ENCODE measurements at places on chromosomes 5 and 9.
A peak's percentile ranks its signal among the peaks of the same experiment; 100 is the strongest.

DNA sequence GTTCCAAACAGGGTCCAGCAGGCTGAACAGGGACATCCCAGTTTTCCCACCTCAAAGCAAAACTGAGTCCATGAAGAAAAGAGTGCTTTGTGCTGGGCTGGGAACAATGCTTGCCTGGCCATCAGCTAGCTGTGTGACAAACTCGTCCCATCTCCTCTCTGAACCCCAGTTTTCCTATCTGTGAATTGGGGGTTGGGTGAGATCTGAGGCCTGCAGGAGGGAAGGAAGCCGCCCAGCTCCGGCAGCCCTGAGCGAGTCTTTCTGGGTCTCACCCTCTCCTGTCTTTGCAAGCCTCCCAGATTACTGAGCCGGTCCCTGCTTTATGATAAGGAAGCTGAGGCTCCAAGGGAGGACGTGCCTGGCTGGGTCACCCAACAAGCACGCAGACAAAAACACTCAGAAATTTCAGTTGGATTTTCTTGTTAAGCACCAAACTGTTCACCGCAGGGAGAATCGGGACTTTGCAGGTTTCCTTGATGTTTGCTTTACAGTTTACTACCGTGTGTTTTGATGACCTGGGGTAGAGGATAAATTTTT is 82.6 kb upstream of the LMX1B start:
- DNase-seq = no peak

- DNase-seq = no peak
Measured at GRCh38 chr5:111932199-111932598, 175.2 kb upstream of the NREP start.

DNA sequence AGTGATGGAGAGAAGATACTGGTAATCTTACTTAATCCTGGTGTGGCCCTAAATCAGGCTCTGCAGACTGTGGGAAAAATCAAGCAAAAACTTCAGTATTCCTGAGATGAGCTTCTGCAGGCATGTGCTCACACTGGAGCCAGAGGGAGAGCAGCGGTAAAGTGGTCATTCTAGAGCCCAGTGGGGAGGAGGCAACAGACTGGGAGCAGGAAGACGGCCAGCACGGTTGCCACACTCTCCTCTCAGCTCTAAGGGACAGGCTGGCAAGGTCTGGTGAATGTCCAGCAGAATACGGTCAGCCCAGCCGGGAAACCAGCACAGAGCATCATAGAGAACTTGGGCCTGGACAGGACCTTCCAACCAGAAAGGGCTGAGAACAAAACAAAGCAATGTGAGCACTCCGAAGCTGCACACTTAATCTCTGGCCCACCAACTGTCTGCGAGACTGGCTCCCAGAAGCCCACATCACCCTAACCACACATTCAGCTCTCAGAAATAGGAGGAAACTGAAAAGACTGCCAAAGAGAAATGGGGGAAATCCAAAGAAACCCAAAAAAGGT is 30.3 kb downstream of the MED27 start:
- DNase-seq = no peak

DNA sequence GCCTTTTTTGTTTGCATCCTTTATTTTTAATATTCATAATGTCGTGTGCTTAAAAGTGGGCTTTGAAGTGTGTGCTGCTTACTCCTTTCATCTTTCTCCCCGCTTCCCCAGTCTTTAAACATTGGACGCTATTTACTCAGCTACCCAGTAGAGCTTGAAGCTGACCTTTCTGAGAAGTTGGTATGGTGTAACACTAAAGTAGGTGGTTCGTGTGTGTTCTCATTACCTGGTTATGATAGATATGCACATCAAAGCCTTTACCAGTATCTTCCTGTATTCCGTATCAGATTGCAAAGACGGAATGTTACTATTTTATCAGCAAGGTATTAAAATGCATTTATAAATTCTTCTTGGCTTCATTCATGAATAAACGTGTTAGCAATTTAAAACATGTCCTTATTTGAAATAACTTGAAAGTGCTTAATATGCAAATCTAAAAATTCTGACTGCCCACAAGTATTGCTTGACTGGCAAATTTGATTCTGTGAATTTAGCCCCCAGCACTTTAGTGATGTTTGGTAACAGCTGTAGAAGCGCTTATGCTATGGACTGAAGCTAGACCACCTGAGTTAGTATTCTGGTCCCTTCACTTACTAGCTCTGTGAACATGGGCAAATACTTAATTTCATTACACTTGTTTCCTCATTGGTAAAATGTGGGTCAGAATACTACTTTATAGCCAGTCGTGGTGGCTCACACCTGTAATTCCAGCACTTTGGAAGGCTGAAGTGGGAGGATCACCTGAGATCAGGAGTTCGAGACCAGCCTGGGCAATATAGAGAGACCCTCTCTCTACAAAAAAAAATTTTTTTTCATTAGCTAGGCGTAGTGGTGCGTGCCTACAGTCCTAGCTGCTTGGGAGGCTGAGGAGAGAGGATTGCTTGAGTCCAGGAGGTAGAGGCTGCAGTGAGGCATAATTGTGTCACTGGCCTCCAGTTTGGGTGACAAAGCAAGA is 1.7 kb downstream of the RRAGA start:
- DNase-seq = no peak

DNA sequence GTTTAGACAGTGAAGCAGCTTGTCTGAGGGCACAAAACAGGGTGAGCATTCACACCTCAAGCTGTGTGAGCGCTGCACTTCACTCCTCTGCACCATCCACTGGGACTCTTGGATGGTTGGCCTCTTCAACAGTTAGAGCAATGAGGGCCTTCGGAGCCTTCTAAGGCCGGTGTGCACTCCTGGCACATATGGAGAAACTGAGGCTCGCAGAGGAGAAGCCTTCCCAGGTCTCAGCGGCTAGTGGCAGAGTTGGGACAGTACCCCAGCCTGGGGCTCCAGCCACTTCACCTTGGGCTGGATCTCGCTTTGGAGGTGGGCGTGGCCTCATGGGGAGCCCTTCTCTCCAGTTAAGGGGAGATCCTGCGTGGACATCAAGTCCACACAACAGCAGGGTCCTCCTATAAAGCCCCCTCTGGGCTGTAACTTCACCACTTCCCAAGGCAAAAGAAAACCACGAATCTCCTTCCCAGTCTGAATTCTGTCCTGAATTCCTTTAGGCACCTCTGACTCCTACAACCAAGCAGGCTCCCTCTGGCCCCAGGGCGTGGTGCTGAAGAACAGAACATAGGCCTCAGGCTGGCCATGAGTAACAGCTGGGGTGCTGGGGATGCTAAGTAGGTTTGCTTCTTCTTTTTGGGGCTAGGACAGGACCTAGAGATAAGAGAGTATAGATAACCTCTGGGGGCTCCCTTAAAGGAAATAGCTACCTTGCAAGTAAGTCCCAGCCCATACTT is 30.5 kb upstream of the CSF1R start:
- no peak for DNase-seq

DNA sequence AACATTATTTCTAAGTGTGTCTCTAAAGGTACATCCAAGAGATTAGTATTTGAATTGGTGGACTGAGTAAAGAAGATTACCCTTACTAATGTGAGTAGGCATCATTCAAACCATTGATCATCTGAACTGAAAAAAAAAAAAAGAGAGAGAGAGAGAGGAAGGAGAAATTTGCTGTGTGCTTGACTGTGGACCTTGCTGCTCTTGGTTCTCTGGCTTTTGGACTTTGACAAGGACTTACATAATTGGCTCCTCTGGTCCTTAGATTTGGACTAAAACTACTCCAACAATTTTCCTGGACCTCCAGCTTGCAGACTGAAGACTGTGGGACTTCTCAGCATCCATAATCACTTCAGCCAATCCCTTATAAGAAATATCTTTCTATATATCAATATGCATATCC is 1091.9 kb upstream of the EDIL3 start:
- no peak for DNase-seq

- no peak for DNase-seq
Measured at GRCh38 chr9:105119156-105119555, 125.3 kb upstream of the SLC44A1 start.

DNA sequence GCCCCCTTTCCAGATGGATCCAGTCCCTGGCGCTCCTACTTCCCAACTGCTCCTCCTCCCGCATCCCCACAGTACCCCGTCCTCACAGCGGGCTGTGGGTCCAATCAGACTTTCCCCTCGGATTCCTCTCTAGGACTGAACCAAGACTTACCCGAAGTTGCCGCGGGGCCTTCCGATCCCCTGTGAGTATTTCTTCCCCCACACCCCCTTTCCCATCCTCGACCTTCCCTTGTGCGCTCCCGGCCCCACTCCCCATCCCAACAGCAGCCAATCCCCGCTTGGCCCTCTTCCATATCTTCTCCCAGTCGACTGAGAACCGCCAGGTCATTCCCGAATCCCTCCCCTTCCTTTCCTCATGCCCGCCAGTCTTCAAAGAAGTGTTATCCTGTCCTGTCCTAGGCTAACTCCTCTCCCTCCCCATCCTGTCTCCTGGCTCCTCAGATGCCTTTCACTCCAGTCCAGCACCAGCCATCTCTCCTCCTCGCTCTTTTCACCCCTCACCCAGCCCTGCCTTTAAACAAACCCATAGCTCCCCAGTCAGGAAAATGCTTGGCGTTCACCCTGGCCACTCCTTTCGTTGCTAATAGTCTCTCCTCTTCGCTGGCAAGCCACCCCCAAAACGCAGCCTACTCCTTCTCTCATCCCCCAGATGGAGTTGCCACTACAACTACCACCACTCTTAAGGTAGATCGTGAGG is 646 bp downstream of the SWI5 start:
- DNase-seq = peak; percentile 21

GRCh38 chr9:128219831-128220230 is 16.7 kb downstream of the DNM1 start:
- no peak for DNase-seq

DNA sequence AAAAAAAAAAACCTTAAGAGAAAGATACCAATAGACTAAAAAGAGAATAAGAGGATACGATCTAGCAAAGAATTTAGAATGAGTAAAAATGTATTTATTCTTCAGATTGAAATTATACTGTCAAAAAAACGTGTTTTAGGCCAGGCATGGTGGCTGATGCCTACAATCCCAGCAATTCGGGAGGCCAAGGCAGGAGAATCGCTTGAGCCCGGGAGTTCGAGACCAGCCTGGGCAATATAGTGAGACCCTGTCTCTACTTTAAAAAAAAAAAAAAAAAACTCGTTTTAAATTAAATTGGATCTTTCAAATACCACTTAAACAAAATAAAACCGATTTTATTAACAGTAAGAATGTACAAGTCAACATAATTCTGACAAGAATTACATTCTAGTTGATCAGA is 41.8 kb downstream of the FBXL17 start:
- DNase-seq = no peak

DNA sequence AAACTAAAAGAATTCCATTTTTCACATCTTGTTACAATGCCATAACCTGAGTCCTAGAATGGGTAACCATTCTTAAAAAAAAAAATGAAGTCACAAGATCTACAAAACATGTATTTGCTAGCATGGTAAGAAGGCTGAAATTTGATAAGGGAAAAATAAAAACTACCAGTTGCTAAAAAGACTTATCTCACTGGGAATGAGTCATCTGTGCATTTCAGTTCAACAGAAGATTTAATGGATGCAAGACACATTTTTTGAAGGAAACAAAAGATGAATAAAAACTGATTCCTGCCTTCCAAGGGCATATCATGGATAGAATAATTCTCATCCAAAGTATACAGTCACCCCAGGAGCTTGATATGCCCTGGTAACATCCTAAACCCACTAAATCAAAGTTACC is 47.2 kb downstream of the SGTB start:
- no peak for DNase-seq
